GM23248 (cell line): ENCODE measurements at places on chromosomes 4 and X. TPM values are rescaled to one million over a fixed set of nuclear protein-coding genes. Genes with fewer than 3 reads are reported as not detected.

- peak; percentile 48 for DNase-seq
These were observed 17.1 kb upstream of the PAGE2B start for GRCh38 chrX:55057675-55058249.

- no peak for DNase-seq
These were observed 11.3 kb upstream of the LIMCH1 start for GRCh38 chr4:41526628-41527027.

DNA sequence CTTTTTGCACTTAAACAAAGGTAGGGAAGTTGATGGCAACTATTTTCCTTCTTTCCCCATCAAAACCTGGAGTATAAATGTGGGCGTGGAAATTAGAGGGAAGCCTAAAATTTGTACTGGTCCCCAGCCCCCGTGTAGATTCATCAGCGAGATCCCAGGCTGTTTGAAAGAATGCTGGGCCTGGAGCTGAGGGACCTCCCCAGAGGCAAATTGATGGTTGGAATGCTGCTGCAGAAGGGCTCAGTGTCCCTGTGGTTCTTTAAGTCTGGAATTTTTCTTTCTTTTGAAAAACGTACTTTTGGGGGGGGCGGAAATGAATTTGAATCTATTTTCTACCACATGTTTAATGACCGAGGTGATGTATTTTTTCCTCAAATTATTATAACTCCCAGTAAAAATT is 197.2 kb downstream of the CBR4 start:
- DNase-seq = no peak

DNA sequence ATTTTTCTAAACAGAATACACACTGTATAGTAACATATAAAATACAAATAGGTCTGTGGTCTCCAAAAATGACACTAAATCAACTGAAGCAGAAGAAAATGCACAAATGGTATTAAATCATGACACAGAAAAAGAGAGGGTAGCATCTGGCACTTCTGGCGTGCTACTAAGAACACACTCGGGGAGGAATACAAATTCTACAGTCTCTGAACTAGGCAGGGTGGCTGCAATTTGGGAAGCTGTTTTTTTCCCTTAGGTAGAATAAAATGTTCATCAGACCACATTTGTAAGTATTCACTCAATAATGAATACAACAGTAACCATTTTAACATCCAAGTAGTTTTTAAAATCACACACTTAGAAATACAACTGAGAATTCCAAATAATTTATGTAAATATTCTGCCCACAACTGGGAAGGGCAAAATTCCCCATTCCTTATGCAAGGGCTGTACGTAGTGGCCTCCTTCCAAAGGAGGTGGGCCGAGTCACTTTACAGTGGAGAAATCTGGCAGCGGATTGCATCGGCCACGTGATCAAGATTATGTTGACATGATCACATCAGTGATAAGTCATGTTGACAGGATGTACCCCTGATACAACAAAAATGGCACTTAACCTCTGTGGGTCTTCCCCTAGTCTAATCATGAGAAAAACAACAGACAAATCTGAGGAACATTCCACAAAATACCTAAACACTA is 101.1 kb downstream of the TSPAN5 start:
- peak; percentile 45 for DNase-seq

DNA sequence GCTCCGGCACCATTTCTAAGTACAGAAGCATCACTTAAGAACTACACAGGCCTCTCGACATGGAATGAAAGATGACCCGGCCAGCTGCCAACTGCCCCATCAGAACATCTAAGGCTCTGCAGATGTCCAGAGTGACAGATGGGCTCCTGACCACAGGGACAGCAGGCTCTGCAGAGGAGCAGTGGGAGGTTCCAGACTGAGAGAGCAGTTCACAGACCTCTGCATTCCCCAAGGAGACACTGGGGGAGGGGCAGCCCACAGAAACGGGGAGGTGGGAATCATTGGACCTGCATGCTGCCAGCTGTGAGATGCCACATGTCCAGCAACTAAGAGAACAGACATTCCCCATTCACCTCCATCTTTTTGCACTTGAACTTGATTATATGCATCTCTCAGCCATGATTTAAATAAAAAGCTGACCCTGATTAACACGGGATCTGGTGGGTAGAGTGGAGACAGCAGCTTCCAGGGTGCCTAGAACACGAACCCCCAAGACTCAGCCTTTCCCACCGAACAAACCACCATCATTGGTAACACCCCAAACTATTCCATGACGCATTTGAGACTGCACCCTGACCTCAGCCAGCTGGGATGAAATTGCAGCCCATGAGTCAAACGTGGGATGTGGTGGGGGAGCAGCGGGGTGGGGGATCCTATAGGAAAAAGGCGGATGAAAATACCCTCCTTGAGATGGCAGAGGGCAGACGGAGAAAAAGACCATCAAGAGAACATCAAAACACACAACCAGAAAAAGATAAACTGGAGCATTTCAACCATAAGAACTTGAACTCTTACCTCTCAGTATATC is 47.2 kb downstream of the AFAP1 start:
- peak; percentile 50 for DNase-seq

Gene MAGEB18
- not detected in 2 replicates for total RNA-seq

GRCh38 chr4:26822546-26822945 is 38.1 kb upstream of the STIM2 start:
- DNase-seq = no peak

GRCh38 chr4:152277333-152277732 is 258.6 kb downstream of the FBXW7 start:
- no peak for DNase-seq

DNA sequence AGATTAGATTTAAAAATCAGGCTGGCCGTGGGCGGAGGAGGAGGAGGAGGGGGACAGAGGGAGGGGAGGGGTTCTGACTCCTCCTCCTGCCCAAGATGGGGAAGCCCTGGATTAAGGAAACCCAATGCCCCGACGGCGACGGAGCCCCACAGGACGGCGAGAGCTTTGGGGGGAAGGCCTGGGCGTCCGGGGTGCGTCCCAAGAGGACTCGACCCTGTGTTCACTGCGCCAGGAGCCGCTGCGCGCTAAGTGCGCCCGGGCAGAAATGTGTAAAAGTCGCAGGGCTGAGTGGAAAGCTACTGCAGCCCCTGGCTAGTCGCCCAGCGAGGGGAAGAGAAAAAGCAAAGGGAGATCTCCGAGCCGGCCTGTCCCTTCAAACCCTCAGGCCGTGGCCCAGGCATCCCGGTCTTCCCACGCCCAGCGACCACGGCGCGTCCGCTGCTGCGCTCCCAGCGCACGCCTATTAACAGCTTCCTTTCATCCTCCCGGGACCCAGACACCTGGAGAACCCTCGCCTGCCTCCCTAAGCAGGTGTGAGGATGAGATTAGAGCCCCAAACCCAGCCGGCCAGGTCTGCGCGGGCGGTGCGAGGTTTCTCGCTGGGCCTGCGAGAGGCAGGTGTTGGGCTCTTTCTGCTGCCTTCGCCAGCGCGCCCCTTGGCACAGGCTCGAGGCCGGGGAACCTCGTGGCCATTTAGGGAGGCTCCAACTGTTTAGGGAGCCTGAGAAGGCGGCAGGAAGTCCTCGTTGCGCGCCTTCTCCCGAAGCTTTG is 1.4 kb upstream of the RPS6KA3 start:
- no peak for DNase-seq

- no peak for DNase-seq
These were observed 28.3 kb upstream of the NKX6-1 start for GRCh38 chr4:84527391-84527790.

DNA sequence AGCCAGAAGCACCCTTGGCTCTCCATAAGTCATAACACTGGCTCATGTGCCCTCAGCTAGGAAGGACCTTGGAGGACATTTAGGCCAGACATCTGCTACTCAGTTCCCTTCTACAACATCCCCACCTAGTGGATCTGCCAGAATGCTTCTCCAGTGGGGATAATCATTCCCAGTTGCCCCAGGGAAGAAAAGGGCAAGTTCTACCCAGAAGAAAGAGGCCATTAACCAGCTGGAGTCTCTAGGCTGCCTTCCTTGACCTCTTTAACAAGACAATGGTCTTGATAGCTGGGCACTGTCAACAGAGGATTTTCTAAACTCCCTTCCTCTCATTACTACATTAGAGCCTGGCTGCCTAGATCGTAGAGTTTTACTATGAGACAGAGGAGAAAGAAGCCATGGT is 42.0 kb downstream of the LGI2 start:
- peak; percentile 74 for DNase-seq

Gene SEPSECS
- 4.9 and 7.6 TPM in 2 replicates for total RNA-seq

DNA sequence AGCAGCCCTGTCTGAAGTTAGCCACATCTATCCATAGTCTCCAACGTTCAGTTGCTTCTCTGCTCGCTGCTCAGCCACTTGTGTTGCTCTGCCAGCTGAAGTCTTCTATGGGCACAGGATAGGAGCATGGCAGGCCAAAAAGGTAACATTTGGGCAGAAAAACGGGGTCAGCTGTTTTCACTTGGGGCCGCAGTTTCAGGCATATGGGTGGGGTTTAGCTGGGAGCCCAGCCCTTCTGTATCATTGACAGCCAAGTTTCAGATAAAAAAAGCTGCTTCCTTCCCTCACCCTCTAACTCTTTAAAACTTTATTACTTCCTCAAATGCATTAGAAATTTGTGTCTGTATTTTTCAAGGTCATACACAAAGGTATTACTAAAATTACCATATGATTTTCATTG is 18.4 kb upstream of the MANBA start:
- DNase-seq = no peak

DNA sequence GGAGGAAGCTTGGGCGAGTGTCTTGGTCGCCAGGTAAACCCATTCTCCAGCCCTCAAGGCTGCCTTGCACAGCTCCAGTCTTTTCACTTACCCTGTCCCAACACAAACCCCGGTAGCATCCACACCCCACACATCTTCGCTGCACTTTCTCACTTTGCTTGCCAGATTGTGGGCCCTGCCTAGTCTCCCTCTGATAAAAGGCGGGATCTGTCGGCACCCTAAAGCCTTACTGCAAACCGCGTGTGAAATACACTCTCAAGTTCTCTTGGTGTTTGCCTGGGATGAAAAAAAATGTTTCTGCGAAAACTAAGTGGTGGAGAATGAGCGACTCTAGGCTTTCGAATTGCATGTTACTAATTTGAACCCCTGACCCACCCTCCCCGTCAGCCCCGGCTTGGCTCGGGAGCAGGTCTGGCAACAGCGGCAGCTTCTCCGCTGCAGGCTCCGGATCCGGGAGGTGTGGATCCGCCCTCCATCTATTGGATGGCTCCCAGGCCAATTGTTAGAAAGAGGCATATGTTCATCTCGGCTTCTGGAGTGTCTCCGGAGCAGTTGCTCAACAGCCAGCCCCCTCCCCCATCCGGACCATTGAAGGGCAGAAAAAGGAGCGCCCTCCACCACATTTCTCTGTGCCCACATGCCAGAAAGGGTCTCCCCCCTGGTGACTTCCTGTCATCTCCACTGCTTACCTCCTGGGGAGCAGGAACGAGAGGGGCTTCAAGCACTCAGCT is 3.0 kb upstream of the CITED1 start:
- DNase-seq = peak; percentile 68

DNA sequence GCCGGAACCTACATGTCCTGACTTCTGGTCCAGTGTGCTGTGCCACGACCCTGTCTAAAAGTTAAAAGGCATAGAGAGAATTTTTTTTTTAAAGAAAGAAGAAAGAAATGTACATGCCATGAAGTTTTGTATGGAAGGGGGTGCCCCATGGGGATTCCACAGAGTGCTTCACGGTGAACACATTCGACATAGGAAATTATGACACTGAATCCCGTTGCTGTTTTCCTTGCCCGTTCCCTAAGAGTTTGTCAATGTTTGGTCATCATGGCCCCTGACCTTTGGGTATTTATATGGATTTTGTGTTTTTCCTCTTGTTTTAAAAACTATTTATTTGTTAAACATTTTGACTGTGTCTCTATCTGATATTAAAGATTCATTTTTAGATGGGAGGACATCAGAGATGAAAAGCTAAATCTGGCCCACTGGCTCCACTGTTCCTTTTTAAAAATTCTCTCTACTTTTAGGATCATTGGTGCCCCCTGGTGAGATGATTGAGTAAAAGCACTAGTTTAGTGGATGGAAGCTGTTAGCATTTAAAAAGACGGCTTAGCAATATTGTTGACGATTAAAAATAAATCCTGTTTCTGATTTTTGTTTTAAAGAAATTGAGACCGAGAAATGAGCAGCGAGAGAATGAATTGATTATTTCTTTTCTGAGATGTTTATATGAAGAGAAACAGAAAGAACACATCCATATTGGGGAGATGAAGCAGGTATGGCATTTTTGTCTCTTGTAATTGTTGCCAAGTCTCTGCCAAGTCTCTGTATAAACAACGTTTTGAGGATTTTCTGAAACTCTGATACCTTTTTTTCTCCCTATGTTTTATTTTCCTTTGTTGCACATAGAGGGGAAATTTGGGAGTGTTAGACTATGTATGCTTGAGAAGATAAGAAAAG is 75.0 kb downstream of the PTTG2 start:
- DNase-seq = peak; percentile 76

GRCh38 chr4:173019664-173020063 is 148.9 kb upstream of the GALNT7 start:
- no peak for DNase-seq

GRCh38 chrX:150094996-150095395 is 156.7 kb upstream of the EOLA2 start:
- peak; percentile 24 for DNase-seq

Gene PHKA1
- 1.6 and 2.5 TPM in 2 replicates for total RNA-seq

Gene SHROOM2
- total RNA-seq = 0.22 and 0.38 TPM in 2 replicates

- DNase-seq = peak; percentile 69
These were observed 135.5 kb downstream of the AMMECR1 start for GRCh38 chrX:110182362-110182761.

Gene SOWAHB
- not detected in 2 replicates for total RNA-seq

Gene PGM2
- total RNA-seq = 17.9 and 20.9 TPM in 2 replicates

GRCh38 chr4:37685161-37685822 is 884 bp downstream of the RELL1 start:
- DNase-seq = peak; percentile 80

Gene ANK2
- total RNA-seq = 25.9 and 53.1 TPM in 2 replicates
